ENCODE measurements at places on chromosomes 3 and 15.

DNA sequence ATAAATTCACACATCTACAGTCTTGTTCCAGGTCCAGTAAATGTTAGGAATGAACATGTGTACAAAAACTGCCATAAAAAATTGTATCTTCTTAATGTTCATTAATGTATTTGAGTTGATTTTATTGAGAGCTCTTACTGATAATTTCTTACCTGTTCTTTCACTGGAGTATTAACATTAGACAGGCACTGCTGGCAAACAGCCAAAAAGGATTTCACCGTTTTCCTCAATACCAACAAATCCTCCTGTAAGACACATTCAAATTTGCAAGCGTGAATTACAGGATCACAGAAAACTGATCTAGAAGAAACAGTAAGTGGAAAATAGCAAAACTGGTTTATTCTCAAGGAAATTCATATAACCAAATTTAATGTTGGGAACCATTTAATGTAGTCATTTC is 127.4 kb downstream of the PCCB start:
- DNase-seq = no peak

DNA sequence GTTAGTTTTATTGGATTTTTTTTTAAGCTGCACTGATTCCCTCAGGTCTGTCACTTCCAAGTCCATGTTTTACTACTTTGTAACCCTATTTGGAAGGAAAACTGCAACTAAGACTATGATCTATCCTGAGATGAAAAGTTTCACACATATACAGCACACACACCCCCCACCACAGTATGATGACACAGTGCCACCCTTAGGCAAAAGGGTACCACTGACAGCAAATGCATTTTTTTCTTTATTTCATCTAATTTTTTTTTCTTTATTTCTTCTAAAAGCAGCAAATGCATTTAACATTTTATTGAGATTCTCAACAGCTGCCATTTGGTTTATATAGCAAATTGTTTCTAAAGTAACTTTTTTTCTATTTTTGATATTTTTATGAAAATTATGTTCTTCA is 21.2 kb downstream of the NGRN start:
- DNase-seq = no peak

GRCh38 chr15:59059076-59059597 is 45.8 kb upstream of the CCNB2 start:
- no peak for DNase-seq

- no peak for DNase-seq
Observed at GRCh38 chr15:36911322-36911944, 188.9 kb downstream of the MEIS2 start.

GRCh38 chr3:169315996-169316395 is 347.5 kb downstream of the MECOM start:
- no peak for DNase-seq

DNA sequence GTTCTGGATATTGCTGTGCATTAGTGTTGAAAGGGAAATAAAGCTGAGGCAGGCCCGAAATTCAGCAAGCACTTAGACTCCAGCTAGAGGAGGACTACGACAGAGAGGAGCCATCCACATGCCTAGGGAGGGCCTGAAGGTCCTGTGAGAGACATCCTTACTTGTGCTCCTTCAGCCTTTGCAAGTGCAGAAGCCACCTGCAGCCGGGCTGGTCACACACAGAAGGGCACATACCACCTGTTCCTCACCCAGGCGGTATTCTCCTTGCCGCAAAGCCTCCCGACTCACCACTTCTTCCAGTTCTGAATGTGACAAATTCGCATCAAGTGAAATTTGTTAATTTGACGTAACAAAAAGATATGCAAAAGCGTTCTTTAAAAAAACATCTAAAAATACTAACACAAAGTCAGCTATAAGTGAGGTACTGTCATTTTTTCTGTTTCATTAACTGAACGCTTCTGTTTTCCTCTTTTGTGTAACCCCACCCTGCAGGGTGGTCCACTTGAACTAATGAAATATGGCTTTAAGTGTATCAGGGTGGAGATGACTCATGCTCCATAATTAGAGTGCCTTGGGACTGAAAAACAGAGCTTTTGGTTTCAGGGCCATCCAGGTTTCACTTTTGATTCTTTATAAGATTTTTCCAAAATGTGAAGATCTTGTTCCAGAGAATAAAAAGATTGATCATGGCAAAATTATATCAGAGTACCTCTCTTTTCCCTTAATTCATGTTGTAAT is 467.9 kb upstream of the ATP11B start:
- no peak for DNase-seq

GRCh38 chr3:192482809-192483208 is 244.5 kb downstream of the FGF12 start:
- DNase-seq = no peak

DNA sequence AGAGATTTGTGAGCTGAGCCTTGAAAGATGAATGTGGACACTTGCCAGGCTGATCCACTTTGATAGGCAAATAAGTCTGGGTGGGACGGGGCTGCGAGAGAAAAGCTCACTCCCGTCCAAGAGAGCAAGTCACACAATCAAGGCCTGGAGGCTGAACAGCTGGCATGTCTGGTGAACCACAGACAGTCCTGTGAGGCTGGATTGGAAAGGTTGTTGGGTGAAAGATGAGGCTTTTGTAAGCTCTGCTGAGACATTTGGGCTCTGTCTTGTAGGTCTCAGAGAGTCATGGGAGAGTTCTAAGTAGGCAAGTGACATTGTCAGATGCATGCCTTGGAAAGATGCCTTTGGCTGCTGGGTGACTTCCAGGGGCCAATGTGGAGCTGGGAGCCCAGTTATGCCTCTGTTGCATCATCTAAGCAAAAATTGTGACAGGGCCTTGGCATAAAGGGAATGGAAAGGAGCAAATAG is 38.5 kb downstream of the RPLP1 start:
- no peak for DNase-seq

DNA sequence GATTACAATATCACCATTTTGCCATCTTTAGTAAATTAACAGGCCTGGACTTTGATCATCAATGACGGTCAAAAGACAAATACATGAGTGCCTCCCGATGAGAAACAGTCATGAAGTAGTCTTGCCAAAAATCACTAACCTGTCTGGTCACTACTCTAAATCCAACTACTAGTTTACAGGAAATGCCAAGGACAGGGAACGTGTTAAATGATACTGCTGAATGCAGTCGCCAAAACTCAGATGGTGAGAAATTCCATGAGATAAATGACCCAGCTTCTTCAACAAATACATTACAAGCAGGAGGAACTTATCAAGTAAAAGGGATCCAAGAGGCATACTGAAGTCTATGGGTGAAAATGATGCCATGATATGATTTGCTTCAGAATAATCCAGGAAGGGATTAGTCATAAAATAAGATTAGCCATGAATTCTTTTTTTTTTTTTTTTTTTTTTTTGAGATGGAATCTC is 35.8 kb upstream of the ATP13A3 start:
- no peak for DNase-seq

DNA sequence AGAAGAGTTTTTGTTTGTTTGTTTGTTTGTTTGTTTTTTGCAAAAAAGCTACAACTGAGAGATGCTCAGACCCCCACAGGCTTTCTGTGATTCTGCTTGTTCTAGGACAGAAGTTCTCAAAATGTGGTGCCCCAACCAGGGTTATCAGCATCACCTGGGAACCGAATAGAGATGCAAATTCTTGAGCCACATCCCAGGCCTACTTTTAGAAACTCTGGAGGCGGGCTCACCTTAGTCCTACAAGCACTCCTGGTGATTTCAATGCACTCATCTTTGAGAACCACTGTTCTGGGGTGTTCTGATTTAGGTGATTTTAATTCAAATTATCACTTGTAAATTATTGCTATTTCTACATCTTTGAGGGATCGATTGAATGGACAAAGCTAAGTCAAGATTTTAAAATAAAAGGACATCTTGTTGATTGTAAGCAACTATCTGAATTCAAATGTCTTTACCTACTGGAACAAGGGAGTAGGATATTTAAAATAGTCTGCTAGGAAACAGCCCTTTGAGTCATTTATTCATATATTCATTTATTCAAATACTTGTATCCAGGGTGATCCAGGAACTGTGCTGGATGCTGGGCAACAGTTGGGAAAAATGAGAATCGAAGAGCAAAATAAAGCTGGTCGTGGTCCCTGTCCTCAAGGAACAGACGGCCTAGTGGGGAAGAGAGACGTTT is 44.7 kb upstream of the CADPS start:
- no peak for DNase-seq

DNA sequence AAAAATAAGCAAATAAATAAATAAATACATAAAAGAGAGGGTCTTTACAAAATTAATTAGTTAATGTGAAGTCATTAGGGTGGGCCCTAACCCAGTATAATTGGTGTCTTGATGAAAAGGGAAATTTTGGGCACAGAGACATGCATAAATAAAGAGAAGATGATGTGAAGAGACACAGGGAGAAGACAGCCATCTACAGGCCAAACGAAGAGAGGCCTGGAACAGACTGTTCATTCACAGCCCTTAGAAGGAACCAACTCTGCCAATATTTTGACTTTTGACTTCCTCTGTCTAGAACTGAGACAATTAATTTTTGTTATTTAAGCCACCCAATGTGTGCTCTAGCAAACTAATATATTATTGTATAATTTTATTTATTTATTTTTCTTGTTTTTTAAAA is 29.6 kb upstream of the SELENOK start:
- no peak for DNase-seq

DNA sequence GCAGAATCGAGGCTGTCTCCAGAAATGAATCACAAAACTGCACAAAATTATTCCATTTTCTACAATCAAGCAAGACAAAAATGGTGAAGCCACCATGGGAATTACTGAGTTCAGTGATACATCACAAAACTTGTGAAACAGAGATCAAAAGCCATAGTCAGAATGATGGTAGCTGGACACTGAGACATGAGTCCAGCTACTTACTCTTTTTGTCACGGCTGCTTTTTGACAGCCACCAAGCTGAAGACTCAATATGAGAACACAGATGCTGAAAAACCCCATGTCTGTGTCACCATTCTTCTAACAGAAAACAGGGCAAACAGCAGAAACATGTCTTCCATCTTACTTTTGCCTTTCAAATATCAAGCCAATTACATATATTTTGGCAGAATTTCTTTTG is 237.6 kb downstream of the LPP start:
- no peak for DNase-seq

DNA sequence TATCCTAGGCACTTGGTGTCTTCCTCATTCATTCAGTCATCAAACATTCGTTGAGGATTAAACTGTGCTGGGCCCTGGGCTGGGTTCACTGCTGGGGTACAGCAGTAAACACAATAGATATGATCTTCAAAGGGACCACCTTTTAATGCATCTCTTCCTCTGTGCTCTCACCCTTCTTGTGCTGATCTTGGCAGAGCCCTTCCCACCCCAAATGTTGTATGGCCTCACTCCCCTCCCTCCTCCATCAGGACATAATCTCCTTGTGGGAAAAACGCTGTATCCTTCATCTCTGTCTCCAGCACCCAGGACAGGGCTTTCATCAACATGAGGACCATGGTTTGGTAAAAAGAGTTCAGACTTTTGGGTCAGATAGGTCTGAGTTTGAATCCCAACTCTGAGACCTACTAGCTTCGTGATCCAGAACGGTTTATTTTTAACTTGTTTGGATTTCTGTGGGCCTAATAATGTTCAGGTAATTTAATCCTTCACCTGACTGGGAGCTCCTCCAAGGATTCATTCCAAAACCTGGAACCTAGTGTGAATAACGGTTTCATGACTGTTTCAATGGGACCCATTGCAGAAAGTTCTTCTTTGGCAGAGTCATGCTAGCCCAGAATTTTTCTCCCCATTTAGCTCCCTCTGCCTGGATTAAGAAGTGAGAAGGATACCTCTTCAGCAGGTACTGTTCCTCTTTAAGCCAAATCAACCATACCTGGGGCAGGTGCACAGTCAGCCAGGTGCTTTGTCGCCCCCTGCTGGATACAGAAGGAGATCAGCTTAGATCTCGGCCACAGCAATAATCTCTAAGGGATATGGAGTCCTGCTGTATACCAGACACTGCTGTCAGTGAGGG is 5.2 kb upstream of the WNT7A start:
- DNase-seq = peak; percentile 78

DNA sequence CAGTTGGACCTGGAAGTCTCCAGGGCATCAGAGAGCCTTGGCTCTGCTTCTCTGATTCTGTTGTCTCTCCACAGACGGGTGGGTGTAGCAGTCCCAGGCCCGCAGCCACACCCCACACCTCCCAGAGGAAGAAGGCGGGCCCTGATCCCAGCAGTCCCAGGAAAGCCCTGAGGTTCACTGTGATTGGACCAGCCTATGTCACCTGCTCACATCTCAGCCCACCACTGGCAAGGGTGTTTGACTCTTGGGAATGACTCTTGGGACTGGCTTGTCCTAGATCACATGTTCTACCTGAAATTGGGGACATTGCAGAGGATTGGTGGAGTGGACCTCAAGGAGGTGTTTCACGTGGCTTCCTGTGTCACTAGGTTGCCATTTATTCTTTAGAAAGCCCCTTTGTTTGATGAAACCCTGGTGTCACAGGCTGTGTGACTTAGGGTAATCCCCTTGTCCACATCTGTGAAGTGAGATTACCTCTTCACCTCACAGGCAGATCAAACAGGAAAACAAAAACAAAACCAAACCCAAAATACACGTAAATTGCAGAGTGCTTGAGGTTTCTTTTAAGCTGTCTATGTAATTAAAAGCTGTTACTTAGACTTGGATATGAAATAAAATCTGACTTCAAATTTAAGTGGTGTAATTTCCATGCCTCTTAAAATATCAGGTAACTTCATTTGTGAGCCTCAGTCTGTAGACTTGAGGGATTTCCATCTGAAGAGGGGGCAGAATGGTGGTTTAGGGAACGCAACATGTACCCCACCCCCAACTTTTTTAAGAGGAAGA is 26.7 kb downstream of the FLNB start:
- no peak for DNase-seq

- DNase-seq = no peak
Observed at GRCh38 chr3:1026395-1026794, 66.4 kb upstream of the CNTN6 start.

DNA sequence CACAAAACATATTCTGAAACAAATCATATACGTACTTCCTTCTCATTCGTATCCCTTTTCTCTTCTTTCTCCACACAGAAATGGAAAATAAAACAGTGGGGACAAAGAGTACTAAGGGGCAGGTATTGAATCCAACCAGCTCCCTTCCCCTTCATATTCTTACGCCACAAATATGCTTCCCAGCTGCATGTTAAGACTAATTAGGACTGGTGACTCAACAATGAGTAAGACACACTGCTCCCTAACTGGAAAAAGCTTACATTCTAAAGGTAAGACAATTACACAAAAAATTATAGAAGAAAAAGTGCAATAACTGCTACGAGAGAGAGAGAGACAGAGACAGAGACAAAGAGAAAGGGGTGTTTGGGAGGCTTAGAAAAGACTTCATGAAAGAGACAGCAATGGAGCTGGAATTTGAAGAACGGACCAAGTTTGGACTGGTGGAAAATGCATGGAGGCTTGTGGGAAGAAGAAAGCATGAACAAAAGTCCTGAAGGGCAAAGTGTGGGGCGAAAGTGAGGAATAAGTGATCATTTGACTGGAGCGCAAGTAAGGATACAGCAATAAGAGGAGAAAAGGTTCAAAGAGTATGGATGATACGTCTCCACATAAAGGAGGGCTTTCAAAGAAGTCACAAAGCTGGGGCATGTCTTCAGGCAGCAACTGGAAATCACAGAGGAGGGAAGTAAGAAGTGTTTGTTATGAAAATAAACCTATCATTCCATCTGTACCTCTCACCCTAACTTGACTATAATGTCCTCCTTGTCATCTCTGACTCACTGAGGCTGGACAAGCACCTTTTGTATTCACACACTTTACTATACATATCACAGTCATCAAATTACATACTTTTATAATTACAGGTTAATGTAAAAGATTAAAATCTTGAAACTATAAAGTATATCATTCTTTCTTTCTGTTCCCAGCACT is 49.2 kb downstream of the RYK start:
- no peak for DNase-seq

All from mesothelial cell of epicardium (in vitro differentiated cells).